ENCODE measurements at places on chromosomes 5 and 9.

DNA sequence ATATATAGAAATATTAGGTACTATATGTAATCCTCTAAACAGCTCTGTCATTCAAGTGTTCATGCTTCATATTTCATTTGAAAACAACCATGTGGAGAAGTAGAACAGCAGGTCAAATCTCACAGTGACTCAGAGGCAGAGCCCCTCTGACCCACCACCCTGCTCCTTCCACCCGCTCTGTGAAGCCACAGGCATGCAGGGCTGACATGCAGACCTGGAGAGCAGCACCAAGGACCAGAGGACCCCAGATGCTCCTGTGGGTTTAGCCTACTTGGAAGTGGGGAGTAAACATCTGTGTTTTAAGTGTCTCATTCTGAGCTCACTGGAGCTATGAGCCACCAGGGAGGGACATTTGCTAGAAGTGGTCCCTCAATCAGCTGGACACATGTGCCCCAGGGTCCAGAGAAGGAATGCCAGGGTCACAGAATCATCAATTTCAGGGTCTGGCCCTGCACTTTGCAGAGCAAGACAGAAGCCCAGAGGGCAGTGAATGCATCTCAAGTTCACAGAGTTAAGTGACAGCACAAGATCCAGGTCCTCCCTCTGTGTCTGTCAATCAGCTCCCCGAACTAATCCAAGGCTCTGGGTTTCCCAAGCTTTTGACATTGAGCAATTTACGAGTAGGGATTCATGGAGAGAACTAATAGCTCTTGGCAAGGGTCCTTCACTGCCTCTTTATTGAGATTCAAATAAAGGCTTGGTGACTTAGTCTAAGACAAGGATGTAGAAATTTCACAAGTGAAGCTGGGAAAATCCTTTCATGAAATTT lies 441.1 kb downstream of the SEMA5A start:
- H3K4me1 ChIP-seq = no peaks in the 10 kb centered on the region
- H3K36me3 ChIP-seq = peaks cover 3% of the 10 kb centered on the region
- H3K4me3 ChIP-seq = no peak overlapping the region
- DNase-seq = no peak

- peaks cover 26% of the 10 kb centered on the region for H3K27me3 ChIP-seq
- H3K36me3 ChIP-seq = no peaks in the 10 kb centered on the region
- no peak overlapping the region for H3K27ac ChIP-seq
- no peak for DNase-seq
Measured at GRCh38 chr5:109451146-109451545, 41.4 kb upstream of the PJA2 start.

DNA sequence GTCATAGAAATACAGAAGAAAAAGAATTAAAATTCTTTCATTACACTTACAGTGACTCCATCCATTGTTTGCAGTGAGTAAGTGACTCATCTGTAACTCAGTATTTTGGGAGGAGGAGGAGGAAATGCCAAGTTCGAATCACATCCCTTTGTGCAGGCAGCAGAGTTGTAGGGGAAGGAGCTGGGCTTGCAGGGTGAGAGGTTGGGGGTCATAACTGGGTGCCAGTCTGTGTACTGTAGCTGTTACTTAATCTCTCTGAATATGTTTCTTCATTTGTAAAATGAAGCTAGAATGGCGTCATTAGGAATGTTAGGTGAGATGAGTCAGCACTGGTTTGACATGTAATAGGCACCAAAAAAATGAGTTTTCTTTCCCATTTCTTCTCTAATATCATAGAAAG lies 235.7 kb upstream of the ADAMTSL1 start:
- H3K36me3 ChIP-seq = no peaks in the 10 kb centered on the region
- H3K4me3 ChIP-seq = no peak overlapping the region

DNA sequence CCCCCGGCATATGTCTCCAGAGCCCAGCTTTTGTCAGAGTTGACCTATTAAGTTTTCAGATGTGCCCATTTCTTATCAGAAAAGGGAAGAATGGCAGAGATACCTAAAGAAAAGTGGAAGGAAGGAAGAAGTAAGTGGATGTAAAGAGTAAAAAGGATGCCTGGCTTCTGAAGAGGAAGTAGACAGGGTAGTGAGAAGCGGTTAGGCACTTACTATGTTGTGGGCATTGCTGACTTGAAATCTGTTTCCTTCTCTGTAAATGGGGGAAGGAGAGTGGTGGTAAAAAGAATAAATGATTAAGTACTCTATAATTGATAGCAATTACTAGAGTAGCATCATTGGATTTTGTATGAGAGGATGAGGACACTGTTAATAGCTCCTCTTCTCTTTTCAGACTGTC lies 9.9 kb downstream of the ANP32B start:
- peaks cover 69% of the 10 kb centered on the region for H3K4me1 ChIP-seq
- no peaks in the 10 kb centered on the region for H3K27me3 ChIP-seq
- H3K36me3 ChIP-seq = peaks cover 24% of the 10 kb centered on the region
- no peak overlapping the region for H3K4me3 ChIP-seq
- DNase-seq = no peak

DNA sequence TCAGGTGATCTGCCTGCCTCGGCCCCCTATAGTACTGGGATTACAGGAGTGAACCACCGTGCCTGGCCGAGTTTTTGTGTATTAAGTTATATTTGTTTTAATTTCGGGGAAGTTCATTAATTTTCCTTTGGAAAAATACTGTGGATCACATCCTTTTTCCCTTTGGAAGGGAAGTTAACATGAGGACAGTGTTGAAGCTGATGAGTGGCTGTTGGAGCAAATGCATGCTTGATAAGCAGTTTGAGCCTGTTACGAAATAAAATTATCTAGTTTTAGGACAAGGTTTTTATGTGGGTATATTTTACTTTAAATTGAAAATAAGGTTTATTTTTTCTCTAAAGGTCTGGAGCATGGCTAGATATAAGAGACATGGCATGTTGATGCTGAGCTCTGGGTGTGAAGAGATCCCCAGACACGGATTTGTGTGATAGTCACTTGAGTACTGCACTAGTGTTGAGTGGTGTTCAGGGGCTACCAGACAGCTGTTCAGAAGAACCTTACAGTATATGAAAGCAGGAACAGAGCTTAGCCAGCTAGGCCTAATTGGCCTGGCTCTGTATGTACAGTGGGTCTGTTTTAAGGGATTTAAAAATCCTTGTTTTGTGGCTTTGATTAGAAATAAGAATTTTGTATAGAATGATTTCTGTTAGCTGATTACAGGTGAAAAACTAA lies 17.4 kb downstream of the LMNB1 start:
- H3K4me1 ChIP-seq = peaks cover 27% of the 10 kb centered on the region
- no peak overlapping the region for H3K27ac ChIP-seq
- no peaks in the 10 kb centered on the region for H3K27me3 ChIP-seq
- DNase-seq = no peak
- H3K4me3 ChIP-seq = no peak overlapping the region
- H3K36me3 ChIP-seq = peaks cover 2% of the 10 kb centered on the region

All from central memory CD8-positive, alpha-beta T cell (primary cell).